Brain microvascular endothelial cell (primary cell): ENCODE measurements at places on chromosomes 12 and 14.

GRCh38 chr14:81991998-81992397 lies 458.3 kb upstream of the SEL1L start:
- no peak for DNase-seq

GRCh38 chr14:64725261-64725815 lies 21.1 kb downstream of the PLEKHG3 start:
- no peak for DNase-seq

- DNase-seq = no peak
These were observed 35.0 kb upstream of the LYZ start for GRCh38 chr12:69313209-69313608.

GRCh38 chr12:19527866-19528265 lies 88.6 kb downstream of the AEBP2 start:
- no peak for DNase-seq

DNA sequence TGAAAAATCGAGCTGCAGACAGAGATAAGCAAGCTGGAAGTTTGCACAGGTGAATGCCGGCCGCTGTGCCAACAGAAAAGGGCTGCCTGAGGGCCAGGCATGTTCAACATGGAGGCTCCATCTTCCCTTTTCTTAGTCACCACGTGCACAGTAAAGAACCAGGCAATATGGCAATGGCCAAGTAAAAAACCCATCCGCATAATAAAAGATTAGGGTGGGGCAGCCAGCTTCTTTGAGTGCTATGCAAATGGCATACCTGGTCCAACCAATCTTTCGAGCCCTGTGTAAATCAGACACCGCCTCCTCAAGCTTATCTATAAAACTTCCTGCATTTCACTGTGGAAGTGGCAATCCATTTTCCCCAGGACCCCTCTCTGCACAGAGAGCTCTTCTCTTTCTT lies 16.7 kb downstream of the PNP start:
- no peak for DNase-seq

DNA sequence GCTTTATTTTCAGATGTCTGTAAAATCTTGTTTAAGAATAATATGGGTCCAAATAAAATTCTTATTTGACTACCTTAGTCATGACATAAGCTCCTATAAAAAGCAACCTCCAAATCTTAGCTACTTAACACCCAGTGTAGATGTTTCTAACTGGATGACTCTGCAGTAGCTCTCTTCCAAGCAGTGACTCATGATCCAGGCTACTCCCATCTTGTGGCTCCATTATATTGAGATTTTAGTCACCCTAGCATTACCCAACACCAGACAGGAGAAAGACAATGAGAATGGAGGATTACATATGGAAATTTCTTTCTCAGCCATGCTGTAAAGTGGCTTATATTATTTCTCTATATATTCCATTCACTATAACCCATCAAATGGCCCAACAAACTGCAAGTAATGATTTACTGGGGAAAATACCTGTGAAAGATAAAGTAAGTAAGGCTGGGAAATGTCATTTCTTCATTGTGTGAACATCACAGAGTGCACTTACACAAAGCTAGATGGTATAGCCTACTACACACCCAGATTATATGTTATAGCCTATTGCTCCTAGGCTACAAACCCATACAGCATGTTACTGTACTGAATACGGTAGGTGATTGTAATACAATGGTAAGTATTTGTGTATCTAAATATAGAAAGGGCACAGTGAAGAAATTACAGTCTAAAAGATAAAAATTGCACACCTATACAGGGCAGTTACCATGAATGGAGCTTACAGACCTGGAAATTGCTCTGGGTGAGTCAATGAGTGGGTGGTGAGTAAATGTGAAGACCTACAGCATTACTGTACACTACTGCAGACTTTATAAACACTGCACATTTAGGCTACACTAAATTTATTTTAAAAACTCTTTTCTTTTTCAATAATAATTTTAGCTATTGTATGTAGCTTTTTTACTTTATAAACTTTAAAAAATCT lies 163.2 kb downstream of the DYRK2 start:
- peak; percentile 73 for DNase-seq

GRCh38 chr14:39266525-39266870 lies 32.8 kb downstream of the MIA2 start:
- DNase-seq = peak; percentile 32

GRCh38 chr12:39427360-39427808 lies 15.5 kb downstream of the KIF21A start:
- DNase-seq = no peak

- DNase-seq = peak; percentile 68
These were observed 29.0 kb downstream of the SERPINA11 start for GRCh38 chr14:94423453-94424056.

DNA sequence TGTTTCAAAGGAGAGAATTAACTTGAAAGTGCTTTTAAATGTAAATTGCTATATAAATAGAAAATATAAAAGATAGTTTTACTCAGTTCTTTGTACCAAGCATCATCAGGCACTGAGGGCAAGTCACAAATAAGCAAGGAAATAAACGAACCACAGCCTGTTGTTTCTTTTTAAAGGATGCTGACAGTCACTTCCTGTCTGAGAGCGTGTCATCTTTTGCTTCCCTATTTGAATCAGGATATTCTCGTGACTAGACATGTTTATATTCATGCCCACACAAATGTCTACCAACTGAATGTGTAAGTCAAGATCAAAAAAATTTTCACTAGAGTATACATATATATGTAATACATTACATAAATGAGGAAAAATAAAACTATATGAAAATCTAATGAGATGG lies 31.4 kb upstream of the SLC2A13 start:
- peak; percentile 3 for DNase-seq

DNA sequence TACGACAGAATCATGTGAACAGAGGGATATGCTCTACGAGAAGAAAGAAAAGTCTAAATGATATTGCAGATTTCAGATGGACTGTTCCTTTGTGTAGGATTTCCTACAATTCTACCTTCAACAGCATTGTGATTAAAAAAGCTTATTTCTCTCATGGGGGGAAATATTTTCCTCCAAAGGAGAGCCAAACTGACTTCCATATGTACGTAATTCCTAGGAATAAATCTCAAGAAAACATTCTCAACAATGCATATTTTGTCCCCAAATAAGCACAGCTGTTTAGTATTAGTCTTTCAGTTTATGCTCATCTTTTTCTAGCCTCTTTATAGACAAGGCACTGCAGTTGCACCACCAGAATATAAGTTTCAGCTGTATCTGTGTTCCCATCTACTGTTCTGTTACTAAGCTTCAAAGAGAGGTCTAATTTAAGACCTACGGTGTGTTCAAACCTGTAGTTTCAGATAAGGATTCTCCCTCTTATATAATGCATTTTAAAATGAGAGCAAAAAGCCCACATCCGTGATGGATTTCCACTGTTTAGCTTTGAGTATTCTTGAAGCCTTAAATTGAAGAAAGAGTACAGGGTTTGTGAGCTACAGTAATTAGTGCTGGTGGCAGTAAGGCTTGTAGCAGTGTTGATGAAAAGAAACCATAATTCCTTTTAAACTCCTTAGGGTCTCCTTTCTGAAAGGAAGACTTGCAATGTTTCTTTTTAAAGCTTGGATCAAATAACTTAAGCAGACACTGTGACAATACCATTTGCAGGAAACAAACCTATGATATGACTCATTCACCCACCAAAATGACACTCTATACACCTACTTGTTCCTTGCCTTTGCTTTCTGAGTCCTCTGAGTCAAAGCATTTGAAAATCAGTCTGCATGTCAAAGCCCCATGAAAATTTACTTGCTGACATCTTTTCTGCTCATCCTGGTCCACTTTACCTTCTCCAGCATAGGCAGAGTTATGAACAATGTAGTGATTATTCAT lies 754.1 kb downstream of the NOVA1 start:
- no peak for DNase-seq

GRCh38 chr12:104691721-104692556 lies 235.2 kb downstream of the CHST11 start:
- DNase-seq = no peak

DNA sequence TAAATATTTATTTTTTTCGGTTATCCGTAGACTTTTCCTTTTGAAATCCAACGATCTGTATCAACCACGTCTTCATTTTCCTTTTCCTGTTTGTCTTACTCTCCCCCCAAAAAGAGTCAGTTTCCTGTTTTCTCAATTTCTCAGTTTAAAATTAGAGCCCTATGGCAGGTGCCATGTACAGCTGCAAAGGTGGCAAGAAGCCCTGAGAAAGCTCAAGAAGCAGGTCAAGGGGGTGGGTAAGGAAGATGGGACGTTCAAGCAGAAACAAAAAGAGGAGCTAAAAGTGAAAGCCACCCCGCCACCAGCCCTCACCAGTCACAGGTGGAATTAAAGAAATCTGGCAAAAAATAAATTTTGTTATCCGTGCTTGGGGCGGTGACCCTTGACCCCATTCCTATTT lies 26.7 kb downstream of the SLC35E3 start:
- DNase-seq = no peak

DNA sequence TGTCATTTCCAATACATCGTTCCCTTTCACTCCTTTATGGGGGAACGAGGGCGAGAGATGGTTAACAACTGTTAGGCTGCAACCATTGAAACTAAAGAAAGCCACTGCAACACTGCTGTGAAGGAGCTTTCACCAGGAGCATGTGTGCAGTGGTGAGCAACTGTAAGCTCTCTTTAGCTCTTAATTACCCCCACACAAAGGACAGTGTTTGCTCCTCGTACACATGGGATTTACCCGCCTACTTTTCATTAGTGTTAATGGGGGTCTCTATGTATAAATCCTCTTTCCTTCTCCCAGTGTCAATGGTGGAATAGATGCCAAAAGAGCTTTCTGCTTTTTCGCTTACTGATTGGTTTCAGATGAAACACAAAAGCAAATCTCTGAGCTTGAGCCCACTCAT lies 343.1 kb downstream of the FLRT2 start:
- no peak for DNase-seq

DNA sequence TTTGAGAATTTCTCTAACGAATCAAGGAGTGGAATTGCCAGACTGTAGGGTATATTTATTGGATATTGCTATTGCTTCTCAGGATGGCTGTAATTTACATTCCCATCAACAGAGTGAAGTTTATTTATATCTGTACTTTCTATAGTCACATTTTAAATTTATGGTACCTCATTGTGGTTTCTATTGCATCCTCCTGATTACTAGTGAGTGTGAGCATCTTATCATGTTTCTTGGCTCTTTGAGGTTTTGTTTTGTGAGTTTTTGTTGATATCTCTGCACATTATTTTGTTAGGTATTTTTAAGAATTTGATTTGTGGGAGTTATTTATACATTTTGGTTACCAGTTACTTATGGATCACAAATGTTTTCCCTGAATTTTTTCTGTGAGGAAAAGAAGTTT lies 13.9 kb downstream of the DNM1L start:
- no peak for DNase-seq

DNA sequence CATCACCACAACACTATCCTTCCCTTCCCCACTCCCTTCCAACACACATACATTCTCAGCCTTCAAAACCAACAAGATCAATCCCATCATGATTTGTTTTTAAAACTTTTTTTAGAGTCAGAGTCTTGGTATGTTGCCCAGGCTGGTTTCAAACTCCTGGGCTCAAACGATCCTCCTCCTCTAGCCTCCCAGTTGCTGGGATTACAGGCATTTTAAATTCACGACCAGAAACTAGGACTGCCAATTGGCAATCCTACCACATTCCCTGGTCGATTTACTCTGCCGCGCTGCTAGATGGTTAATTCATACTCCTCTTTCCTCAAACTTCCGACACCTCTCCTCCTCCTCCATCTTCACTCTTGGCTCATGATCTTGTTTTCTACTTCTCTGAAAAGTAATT lies 37.5 kb upstream of the TMCC3 start:
- no peak for DNase-seq

- no peak for DNase-seq
These were observed 15.3 kb upstream of the EML1 start for GRCh38 chr14:99777951-99778350.

- no peak for DNase-seq
These were observed 25.0 kb downstream of the CFAP54 start for GRCh38 chr12:96514328-96514727.

- DNase-seq = no peak
These were observed 29.4 kb downstream of the ABCC9 start for GRCh38 chr12:21911832-21912231.

DNA sequence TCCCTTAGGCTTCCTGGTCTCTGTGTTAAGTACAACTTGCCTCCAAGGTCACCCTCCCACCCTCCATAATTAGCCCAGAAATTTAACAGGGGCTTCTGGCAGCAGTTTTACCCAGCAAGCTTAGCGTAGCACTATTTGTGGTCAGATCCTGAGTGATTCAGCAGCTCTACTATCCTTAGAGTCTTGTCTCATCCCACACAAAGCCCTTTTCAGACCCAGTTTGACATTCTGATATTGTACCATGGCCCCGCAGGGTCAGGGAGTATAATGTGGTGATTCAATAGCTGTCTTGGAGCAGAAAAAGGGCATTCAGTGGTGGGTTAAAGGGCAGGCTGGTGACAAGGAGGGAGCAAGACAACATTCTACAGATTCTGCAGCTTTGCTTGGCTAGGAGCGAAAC lies 153.8 kb upstream of the DDHD1 start:
- DNase-seq = peak; percentile 15

DNA sequence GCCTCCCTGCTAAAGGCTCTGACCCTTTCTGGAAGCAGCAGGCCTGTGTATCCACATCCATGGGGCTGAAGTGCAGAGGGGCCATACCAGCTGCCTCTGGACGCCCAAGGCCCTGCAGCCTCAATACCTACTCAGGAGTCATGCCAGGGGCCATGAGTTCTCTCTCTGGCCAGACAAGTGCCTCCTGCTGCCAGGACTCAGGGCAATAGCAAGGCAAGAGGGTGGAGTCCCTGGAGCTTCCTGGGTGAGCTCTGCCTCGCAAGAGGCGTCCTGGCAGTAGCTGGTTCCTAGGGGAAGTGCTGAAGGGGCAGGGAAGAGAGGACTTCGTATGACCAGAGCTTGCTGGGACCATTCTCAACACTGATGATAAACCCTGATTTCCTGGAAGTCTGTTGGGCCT lies 10.9 kb upstream of the ENDOU start:
- no peak for DNase-seq

GRCh38 chr12:52546126-52546525 lies 6.8 kb downstream of the KRT71 start:
- no peak for DNase-seq

GRCh38 chr14:52244997-52245396 lies 22.5 kb upstream of the PTGDR start:
- no peak for DNase-seq

DNA sequence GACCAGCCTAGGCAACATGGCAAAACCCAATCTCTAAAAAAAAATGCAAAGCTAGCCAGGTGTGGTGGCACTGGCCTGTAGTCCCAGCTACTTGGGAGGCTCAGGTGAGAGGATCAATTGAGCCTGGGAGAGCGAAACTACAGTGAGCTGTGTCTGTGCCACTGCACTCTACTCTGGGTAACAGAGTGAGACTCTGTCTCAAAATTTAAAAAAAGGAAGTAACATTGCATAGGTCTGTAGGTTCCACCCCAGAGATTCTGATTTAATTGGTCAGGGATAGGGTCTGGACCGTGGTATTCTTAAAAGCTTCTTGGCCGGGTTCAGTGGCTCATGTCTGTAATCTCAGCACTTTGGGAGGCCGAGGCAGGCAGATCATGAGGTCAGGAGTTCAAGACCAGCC lies 26.2 kb downstream of the ZC2HC1C start:
- no peak for DNase-seq
